ENCODE measurements at places on chromosomes 3 and 15.
A peak's percentile ranks its signal among the peaks of the same experiment; 100 is the strongest.

GRCh38 chr15:44712346-44713005 is 1.2 kb downstream of the B2M start:
- peak; percentile 48 for DNase-seq

DNA sequence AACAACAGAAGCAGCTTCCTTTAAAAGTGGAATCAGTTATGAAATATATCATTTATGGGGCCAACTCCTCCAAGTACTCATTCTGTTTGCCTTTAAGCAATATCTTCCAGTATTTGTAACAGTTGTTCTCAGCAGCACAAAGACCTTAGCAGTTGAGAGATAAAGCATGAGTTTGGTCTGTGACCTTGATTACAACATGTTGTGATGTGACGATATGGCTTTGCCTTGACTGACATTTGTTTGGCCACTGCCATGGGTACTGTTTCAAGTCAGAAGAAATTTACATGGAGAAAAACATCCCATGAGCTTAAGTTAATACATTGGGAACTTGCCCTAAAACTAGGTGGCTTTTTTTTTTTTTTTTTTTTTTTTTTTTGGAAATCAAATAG is 175.1 kb upstream of the KBTBD8 start:
- no peak for DNase-seq

DNA sequence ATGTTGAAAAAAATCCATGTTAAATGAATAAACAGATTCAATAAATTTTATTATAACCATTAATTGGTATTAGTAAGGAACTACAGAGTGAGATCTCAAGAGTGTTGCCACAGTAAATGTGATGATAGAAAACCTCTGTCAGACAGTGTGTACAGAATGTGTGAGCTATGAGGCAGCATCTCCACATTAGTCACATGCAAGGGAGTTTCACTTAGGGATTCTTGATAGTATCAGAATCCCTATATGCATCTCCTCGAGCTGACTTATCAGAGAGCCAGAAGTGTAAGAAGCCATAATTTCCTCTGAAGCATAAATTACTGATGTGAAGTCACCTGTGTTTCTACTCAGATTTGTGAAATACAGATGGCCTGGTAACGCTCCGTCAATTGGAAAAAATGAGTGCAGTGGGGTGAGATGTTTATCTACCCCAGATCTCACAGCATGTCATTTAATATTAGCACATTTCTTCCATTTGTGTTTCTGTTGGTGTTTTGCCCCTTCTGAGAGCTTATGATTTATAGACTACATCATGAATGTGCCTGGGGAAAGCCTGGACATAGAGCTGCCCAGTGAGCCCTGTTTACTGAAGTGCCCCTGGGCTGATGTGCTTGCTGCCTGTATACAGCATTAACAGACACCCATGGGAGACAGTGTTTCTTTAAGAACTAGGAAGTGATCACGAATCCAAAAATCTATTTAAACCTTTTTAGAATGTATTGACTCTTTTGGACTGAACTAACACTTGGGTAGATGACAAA is 262.4 kb downstream of the CPNE4 start:
- no peak for DNase-seq

- DNase-seq = no peak
These were observed 4.6 kb upstream of the CX3CR1 start for GRCh38 chr3:39284457-39284881.

DNA sequence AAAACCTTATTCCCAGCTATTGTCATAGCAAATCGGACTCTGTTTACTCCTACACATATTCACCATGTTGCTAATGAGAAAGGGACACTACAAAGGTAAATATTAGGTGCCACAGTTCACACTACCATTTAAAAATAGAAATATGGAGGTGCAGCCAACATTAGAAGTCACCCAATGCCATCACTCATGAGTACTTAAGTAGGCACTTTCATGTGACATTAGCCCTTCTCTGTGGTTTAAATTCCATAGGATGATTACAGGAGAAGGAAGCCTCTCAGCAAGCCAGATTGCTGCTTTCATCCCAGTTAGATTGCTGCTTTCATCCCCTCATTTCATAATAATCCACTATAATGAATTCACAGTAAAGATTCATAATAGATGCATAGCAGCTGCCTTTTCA is 376.8 kb upstream of the ALCAM start:
- DNase-seq = no peak

DNA sequence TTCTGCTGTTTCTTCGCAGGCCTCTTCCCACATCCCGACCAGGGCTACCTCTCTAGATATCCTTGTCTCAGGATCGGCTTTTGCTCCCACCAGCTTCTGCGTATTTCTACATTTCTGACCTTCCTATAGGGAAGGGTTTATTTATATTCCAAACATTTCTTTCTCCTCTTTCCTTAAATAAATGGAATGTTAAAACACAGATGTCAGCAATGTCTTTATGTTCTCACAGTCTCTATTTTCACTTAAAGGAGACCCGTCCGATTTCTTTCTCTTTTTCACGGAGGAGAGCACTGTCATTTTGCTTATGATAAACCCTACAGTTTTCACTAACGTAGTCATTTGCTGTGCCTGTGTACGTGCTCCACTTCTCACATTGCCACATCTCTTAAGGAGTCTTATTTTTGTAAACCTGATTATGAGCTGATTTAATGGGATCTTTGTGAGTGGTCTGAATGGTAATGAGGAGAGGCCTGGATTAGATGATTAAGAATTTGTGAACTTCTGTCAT is 630 bp downstream of the KIF15 start:
- DNase-seq = no peak

GRCh38 chr3:54032598-54032997 is 89.8 kb upstream of the CACNA2D3 start:
- no peak for DNase-seq

DNA sequence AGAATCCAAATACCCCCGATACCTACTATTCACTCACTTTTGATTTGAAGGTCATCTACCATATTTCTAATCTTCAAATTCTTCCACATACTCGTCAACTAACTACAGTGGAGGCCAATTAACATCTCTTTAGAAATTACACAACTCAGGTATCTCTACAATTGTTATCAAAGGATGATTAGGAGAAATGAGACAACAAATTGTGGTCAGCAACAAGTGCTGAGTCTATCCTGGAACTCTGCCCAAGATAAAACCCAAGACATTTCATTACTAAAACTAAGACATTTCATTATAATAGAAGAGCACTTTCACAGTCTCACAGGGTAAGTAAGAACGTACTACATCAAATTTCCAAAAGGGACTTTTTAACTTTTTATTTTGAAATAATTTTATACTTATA is 100.0 kb downstream of the TBC1D5 start:
- DNase-seq = no peak

GRCh38 chr15:73231661-73232419 is 136.9 kb downstream of the HCN4 start:
- DNase-seq = no peak

- no peak for DNase-seq
These were observed 52.0 kb downstream of the LPP start for GRCh38 chr3:188205992-188206416.

GRCh38 chr3:123067689-123068600 is 1.1 kb downstream of the PDIA5 start:
- no peak for DNase-seq

GRCh38 chr15:23634181-23634580 is 13.5 kb downstream of the MAGEL2 start:
- DNase-seq = no peak

DNA sequence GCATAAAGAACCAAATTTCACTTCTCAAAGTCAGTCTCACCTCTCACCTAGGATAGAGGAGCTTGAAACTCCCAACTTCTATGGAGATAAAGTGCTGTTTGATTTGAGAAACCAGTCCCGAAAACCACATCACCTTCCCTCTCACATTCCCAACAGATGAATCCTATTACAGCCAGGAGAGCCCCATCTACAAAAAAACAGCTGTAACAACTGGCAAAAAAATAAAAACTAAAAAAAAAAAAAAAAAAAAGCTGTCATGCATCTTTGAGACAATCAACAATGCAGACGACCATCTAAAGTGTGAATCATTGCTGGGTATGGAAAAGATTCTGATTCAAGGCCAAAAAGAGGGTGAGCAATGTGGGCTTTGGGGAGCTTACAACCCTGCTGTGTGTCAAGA is 23.8 kb downstream of the HOMER2 start:
- DNase-seq = no peak

GRCh38 chr3:72077473-72078259 is 292.7 kb upstream of the PROK2 start:
- DNase-seq = no peak

DNA sequence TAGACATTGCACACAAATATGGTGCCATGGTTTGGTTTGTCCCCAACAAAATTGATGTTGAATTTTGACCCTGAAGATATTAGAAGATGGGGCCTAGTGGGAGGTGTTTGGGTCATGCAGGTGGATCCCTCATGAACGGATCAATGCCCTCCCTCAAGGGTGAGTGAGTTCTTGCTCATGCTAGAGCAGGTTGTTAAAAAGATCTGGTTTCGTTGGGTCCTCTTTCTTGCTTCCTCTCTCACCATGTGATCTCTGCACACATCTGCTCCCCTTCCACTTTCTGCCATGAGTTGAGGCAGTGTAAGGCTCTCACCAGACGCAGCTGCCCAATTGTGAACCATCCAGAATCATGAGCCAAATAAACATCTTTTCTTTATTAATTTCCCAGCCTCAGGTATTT is 87.8 kb upstream of the MDFIC2 start:
- DNase-seq = no peak

DNA sequence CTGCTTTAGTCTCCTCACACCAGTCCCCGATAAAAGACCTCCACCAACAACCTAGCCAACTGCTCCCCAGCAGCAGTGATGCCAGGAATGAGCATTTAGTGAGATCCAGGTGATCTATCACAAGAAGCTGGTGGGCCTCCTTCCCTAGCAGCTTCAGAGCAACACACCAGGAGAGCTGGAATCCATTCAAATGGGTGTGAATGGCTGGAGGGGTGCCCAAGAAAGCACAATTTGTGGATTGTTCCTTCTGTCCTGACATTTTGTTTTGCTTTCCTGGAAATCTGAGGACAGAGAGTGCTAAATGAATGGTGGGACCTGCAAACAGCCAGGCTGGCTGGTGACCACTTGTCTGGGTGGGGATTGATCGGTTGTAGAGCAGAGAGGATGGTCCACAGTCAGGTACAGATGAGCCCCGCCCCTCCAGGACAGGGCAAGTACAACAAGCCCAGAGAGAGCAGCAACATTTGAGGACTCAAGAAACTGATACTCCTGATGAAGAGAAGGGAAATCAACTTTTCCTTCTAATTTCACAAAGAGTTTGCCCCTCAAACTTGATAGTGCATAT is 316.8 kb downstream of the VPS13C start:
- no peak for DNase-seq

DNA sequence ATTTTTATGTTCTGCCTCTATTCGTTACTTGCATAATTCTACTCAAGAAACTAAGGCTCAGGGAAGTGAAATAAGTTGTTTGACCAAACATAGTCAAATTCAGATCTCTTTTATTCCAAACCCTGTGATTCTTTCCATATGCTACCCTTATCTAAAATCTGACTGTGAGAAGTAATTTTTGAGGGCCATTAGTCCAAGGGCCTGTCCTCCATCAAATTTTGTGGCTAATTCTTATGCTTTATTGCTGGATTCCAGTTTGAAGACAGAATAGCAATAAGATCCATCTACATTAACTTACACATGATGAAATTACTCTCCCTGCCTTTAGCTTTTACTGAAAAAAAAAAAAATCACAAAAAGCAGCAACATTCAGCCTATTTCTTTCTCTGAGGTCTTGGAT is 74.0 kb downstream of the ZIC1 start:
- no peak for DNase-seq

DNA sequence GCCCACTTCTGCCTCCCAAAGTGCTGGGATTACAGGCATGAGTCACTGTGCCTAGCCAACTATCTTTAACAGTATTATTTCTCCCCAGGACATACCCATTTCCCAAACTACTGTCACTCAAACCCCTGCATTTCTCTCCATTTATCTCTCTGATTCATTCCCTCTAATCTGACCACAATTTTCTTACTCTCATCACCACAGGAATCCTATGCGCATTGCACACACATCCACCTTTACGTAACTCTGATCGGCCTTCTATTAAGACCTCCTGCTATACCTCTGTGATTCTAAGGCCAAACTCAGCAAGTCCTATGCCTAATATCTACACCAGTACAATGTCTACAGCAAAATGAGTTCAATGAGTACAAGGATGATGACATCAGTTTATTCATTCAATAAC is 235.0 kb downstream of the ULK4 start:
- DNase-seq = no peak

GRCh38 chr3:56111606-56112304 is 356.5 kb downstream of the ERC2 start:
- DNase-seq = no peak

GRCh38 chr3:64260431-64260830 is 35.2 kb upstream of the PRICKLE2 start:
- no peak for DNase-seq
